ENCODE measurements at places on chromosomes 11 and 22.
A peak's percentile ranks its signal among the peaks of the same experiment; 100 is the strongest.

GRCh38 chr22:19608003-19608690 is 83.9 kb upstream of the CLDN5 start:
- no peak for DNase-seq

DNA sequence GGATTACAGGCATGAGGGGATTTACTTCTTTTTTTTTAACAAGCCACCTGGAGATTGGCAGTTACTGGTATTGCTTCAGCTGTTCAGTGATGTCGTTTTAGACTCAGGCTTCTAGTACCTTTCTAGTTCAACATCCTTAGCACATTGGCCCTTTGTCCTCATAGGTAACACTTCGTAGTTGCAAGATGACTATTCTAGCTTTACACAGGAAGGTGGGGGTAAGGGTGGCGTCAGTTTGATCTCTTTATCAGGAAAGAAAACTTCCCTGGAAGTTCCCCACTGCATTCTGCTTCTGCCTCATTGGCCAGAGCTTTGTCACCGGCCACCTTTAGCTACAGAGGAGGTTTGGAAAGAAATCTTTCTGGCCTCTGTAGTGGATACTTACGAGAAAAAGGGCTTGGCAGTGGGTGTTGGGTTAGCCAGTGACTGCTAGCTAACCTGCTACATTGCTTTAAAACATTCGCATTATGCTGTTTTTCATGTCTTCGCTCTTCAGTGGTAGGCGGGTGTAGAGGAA is 40.7 kb downstream of the SFI1 start:
- DNase-seq: no peak

DNA sequence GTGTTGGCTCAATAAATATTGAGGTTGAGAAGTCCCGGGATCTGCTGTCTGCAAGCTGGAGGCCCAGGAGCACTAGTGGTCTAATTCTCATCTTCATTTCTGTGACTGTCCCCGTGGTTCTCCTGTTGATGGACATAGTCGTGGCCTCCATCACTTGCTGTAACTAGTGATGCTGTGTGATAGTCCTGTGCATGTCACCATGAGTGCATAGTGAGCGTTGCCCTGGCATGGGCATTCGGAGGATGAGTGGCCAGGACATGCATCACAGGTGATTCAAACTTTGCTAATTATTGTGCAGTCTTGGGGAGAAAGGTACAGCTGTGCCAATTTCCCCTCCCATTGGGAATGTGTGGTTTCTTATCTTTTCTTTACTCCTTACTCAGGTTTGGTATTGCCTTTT is 902.2 kb downstream of the BRD1 start:
- peak; percentile 10 for DNase-seq

DNA sequence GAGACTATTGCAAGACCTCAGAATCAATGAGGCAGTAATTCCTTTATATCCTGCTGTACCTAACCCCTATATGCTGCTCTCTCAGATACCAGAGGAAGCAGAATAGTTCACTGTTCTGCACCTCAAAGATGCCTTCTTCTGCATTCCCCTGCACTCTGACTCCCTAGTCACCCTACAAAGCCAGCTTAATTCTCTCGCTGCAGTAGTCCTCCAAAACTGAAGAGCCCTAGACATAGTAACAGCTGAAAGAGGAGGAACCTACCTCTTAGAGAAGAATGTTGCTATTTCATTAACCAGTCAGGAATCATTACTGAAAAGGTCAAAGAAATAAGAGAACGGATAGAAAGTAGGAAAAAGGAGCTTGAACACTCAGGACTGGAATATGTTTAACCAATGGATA is 49.3 kb downstream of the PRSS23 start:
- no peak for DNase-seq

DNA sequence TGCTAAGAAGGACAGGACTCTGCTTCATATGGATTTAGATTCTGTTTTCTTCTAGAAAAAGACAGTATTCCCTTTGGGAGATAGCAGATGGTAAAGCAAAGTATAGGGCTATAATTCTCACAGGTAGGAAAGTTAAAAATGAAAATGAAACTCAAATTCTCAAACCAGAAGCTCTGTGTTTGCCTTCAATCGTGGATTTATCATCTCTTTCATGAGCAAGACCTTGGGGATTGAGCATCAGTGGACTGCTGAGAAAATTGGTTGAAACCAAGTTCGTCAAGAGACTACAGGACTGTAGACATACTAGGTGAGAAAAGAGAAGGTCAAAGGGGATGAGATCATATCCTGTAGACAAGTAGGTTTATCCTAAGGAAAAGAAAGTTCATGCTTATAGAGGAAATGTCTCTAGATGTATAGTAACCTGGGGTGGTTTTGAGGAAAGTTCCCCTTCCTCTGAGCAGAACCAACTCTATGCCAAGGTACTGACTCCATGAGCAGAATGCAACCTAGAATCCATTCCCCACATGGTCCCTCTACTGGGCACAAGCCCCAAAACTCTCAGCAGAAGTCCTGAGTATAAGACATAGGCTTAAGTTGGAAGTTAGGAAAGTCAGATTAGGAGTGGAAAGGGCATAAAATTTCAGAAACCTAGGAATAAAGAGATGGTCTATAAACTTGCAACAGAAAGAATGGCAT is 46.5 kb downstream of the SLC5A12 start:
- DNase-seq: no peak

All from RKO (cell line).